ENCODE measurements at places on chromosomes 7 and 10.

GRCh38 chr7:6153646-6154541 is 118.5 kb downstream of the CYTH3 start:
- DNase-seq = no peak

DNA sequence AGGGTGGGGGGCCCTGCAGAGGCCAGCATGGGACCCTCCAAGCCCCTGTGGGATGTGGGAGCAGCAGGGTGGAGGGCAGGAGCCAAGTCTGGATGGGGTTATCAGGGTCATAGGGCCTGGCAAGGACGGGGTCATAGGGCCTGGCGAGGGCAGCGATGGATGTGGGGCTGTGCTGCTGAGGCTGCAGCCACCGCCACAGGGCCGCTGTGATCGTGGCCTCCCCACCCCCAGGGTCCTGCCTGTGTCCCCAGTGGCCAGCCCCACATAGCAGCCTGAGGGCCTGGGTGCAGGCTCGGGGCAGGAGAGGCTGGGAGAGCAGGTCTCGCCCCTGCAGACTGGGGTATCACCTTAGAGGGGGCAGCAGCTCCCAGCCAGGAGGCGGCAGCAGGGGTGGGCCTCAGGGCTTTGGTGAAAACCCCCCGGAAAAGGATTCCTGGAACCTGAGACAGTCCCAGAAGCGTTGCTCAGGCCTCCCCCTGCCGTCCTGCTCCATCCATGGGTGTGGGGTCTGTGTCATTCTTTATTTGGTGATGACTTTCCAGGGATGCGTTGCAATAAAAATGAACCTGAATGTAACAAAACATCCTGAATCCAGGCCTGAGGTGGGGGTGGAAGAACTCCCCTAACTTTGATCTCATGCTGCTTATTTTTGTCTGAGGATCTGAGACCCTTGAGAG is 107.3 kb upstream of the SHH start:
- DNase-seq = no peak

DNA sequence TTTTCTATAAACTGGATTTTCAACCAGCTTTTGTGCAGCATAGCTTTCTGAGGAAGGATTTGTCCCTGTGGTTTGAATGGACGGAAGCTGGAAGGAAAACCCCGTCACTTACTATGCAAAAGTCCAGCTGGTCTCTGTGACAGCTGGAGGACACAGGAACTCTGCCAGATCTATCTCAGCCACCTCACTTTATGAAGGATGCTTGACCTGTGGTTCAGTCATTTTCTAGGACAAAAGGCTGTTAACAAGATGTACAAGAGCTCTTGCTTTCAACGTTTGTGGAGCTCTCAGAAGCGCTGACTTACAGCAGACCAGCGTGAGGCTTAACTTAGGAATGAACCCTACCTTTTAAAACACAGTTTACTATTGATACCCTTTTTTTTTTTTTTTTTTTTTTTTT is 90.8 kb downstream of the CREM start:
- no peak for DNase-seq

DNA sequence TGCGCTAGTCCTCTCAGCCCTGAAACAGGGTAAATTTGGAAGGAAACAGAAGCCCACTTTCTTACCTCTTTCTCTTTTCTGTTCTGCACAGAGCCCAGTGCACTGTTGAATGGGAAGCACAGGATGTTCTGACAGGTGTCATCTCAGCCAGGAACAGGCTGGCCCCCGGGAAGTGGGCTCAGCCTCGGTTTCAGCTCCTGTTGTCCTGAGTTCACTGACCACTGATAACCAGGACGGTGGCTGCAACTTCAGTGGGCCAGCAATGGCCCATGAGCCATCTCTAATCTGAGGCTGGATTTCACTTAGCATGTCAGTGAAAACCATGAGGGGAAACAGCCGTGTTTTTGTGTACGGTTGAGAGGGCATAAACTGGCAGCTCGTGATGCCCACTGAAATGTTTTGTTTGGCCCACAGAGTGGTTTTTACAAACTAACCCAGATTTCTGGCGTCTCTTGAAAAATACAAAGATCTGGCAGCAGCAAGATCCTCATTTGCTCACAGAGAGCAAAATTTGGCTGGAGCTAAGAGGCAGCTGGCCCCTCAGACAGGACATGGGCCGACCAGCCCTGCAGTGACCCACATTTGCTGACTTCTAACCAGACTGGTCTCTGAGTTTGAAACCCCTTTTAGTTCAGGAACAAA is 455.9 kb downstream of the PAXIP1 start:
- no peak for DNase-seq

DNA sequence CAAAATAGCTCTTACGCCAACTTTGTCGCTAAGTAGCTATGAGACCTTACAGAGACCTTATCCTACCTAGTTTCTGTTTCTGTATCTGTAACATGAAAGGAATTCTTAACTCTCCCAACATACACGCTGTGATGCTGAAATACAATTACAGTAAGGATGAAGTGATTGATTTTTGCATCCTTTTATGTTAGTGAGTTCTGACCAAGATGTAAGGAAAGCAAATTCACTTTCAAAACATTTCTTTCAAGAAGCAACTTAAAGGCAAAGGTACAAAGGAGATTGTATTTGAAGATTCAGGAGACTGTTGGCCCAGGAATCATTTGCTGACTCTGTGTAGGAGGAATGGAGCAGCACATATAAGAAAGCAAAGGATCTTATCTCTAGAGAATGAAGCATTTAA is 7.1 kb upstream of the ANK3 start:
- no peak for DNase-seq

DNA sequence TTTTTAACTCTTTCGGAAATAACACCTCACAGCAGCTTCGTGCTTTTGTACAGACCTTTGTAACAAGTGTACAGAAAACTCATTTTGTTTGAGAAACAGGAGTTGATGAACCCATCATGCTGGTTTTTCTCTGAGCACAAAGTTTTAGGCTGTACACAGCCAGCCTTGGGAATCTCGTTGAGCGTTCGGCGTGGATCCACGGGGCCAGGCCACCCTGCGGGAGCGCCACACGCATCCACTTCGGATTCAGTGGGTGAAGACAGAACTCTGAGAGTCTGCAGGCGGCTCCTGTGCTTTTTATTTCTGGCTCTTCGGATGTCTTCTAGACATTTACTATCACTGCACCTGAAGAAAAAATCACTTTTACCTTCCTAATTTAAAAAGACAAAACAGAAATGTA is 131.2 kb downstream of the SMURF1 start:
- DNase-seq = no peak

- peak; percentile 82 for DNase-seq
Observed at GRCh38 chr7:151756076-151756731, 120.7 kb downstream of the PRKAG2 start.

DNA sequence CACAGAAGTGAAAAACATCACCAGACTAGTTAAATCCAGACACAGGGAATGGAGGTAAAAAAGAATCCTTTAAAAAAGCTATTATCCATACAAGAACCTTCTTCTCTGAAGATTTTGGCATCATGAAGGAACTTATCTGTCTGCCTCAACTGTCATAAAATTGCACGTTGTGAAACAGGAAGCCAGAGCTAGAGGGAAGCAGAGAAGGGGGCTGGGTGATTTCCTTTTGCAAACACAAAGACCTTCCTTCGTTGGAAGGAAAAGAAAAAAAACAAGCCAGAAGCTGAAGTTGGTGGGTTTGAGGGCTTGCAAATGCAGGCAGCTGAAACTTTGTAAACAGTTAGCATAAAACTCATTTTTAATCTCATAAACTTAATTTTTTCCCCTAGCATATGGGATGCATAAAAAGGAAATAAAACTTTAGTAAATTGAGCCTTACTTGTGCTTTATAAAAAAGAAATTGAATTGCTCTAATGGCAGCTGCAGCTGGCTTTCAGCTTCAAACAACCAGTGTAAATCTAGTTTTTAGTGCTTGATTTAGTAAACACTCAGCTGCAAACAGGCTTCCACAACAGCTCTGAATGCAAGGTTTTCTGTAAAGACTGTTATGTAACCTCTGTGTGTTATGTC is 101.6 kb downstream of the OTUD1 start:
- DNase-seq = no peak

Measured in activated CD4-positive, alpha-beta T cell treated with anti-CD3 and anti-CD28 coated beads, Interleukin-2, Interleukin-6, amounts not matched to agents 100 ng/mL and 50 ng/mL, durations not matched to agents 16 hours and 8 hours (primary cell).